ENCODE measurements at places on chromosomes 11 and 22.

DNA sequence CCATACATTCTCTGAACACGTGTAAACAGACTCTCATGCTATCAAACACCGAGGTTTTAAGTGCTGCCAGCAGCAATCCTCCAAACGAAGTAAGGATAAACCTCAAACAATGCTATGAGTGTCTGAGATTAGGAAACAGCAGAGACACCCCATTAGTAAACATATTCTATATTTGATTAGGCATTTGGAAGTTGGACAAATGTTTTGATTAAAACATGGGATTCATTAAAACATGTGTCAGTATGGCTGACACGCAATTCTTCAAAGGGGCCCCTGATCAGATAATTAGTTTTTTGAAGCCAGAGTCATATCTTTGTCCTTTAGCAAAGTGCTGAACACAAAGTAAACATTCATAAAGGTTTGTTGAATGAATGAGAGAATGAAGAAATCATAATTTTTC, 33.2 kb upstream of the BLID start:
- no peak for DNase-seq

DNA sequence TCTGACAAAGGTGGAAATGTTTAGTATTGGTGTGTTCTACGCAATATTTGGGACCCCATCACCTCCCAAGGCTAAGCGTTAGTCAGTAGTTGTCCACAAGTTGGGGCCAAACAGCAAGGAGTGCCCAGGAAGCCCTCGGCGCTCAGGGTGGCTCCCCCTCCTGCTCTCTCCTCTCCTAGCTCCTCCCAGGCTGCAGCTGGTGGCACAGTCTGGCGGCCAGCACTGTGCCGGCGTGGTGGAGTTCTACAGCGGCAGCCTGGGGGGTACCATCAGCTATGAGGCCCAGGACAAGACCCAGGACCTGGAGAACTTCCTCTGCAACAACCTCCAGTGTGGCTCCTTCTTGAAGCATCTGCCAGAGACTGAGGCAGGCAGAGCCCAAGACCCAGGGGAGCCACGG, 16.8 kb downstream of the CD5 start:
- no peak for DNase-seq

GRCh38 chr22:44357296-44357965, 44.7 kb upstream of the SHISAL1 start:
- no peak for DNase-seq

DNA sequence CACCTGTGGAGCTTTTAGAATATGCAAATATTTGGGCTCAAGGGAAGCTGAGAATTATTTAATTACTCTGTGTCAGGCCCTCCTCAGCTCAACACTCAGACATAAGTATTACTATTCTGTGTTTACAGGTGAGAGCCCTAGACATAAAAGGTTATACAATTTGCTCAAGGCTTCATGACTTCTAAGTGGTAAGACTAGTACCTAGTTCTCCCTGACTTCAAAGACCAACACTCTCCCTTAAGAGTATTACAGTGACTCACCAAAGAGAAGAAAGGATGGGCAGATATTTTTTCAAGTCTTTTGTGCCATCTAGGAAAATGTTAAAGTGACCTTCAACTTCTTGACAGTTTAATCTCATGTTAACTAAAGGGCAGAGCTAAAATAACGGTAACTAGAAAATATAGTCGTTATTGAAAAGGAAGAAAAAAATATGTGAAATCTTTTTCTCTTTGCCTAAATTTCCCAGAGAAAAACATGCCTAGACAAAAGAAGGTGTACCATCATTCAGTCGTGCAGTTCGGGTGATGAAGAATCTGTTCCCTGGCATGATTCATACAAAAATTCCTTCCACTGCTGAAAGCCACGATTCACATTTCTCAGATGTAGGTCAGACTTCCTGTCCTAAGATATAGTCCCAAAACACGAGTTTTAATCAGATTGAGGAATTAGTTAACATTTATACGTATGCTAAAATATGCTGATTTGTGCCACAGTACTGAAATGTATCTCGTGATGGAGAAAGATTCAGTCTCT, 849.1 kb upstream of the API5 start:
- DNase-seq = no peak

GRCh38 chr11:65448418-65449105, 26.0 kb downstream of the NEAT1 start:
- DNase-seq = no peak

DNA sequence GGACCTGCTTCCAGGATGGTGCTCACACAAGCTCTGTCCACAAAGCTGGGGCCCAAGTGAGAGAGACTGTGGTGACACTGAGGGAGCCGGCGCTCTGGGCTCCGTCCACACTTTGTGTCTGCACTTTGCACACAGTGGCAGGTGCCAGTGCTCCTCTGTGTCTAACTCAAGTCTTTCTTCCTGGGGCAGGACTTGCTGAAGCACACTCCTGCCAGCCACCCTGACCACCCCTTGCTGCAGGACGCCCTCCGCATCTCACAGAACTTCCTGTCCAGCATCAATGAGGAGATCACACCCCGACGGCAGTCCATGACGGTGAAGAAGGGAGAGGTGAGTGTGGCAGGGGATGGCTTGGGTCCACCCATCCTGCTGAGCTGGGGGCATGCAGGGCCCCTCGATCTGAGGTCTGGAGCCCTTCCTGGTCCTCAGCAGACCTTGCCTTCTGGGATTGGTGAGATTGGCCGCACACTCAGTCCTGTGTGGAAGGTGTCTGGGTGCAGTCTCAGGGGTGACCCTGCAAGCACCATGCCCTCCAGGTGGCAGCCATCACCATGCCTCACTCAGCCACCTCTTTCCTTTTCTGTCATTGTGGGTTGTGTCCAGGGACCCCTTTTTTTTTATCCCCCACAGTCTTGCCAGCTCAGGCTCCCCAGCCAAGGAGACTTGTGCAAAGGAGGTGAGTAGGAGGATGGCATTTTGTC, 93.3 kb downstream of the BCR start:
- no peak for DNase-seq

- DNase-seq = no peak
These were observed 4.4 kb downstream of the ALX4 start for GRCh38 chr11:44305470-44306051.

DNA sequence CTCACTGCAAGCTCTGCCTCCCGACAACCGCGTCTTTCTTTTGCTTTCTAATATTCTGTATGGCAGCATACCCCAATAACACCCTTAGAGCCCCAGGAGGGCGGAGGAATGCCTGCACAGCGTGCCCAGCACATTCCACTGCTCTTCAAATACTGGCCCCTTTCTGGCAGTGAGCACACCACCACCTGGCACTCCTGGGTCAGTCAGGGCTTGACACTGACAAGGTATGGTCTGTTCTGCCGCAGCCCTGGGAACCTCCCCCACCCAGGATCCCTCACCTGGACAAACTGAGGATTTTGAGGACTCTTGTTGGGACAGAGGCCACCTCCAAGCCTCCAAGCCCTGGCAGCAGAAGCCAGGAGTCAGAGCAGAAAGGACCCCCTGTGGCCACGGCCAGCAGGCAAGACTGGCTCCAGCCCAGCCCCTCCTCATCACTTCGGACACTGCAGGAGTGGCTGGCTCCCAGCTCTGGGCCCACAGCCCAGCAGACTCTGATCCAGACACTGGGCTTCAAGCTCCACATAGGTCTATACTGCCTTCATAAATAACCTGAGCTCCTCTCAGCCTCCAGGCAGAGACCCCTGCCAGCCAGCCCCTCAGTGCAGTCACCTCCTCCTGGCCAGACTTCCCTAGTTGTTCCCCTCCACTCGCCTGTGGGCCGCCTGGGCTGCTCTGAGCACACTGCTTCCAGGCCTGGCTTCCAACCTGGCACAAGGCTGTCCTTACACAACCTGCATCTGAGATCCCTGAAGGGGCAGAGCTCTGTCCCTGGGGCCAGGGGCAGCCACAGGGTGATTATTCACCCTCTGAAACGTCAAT, 14.5 kb downstream of the CARS1 start:
- DNase-seq = no peak

- no peak for DNase-seq
These were observed 14.6 kb upstream of the ANO1 start for GRCh38 chr11:70063555-70063954.

- DNase-seq = no peak
These were observed 63.9 kb upstream of the LARGE1 start for GRCh38 chr22:33984211-33984610.
